ENCODE measurements at places on chromosomes 6 and 20. TPM values are rescaled to one million over a fixed set of nuclear protein-coding genes. Genes with fewer than 3 reads are reported as not detected.

Gene DEF6
- 0.70 TPM for total RNA-seq

Gene DNAH8
- not detected for total RNA-seq

Gene PHACTR1
- 1.1 TPM for total RNA-seq

Gene PTPRT
- total RNA-seq = not detected

Gene HS3ST5
- not detected for total RNA-seq

Gene CD24
- total RNA-seq = 7.5 TPM

Gene ENPP3
- not detected for total RNA-seq

Gene AGER
- total RNA-seq = 0.82 TPM

Gene PDE7B
- 7.5 TPM for total RNA-seq

Gene PCSK2
- not detected for total RNA-seq

Gene EPB41L1
- total RNA-seq = 28.2 TPM

Gene EDN3
- total RNA-seq = under 0.01 TPM

Gene SSTR4
- not detected for total RNA-seq

Gene GSTA2
- not detected for total RNA-seq

Gene ECI2
- 48.0 TPM for total RNA-seq

Gene MEP1A
- not detected for total RNA-seq

Gene NKAIN4
- 0.17 TPM for total RNA-seq

Gene DACT2
- total RNA-seq = 31.7 TPM

Gene ID4
- 3.1 TPM for total RNA-seq

Gene NNAT
- total RNA-seq = 0.47 TPM

Gene TGM2
- total RNA-seq = 25.2 TPM

Gene PRSS16
- not detected for total RNA-seq

Gene ECT2L
- total RNA-seq = not detected

Gene TSHZ2
- total RNA-seq = 16.3 TPM

Gene CALHM4
- total RNA-seq = not detected

Gene FOXA2
- total RNA-seq = not detected

Gene EYA2
- 0.94 TPM for total RNA-seq

Gene CAGE1
- total RNA-seq = not detected

Gene SPATA2
- 1.5 TPM for total RNA-seq

Gene MYH7B
- not detected for total RNA-seq

Gene AIG1
- total RNA-seq = 18.0 TPM

Gene CDSN
- not detected for total RNA-seq

Gene SLC17A3
- total RNA-seq = not detected

Gene KCNS1
- total RNA-seq = 1.4 TPM

Gene THBD
- total RNA-seq = 10.4 TPM

Gene BPIFB4
- not detected for total RNA-seq

Gene PLCB4
- total RNA-seq = 0.23 TPM

Gene HSPA1L
- 0.12 TPM for total RNA-seq

Gene FOXC1
- total RNA-seq = 5.4 TPM

Gene EDEM2
- 14.6 TPM for total RNA-seq

Gene MOXD1
- 27.5 TPM for total RNA-seq

Gene BMP2
- total RNA-seq = 1.2 TPM

Gene HDGFL1
- not detected for total RNA-seq

Gene ELOVL2
- 0.09 TPM for total RNA-seq

Gene HDAC2
- total RNA-seq = 46.8 TPM

Gene MATN4
- total RNA-seq = not detected

Gene DEFB132
- total RNA-seq = not detected

Gene RHAG
- not detected for total RNA-seq

Gene RAET1G
- 0.82 TPM for total RNA-seq

Gene LY6G6D
- not detected for total RNA-seq

Gene RAB32
- total RNA-seq = 95.8 TPM

Gene SLC22A23
- total RNA-seq = 3.0 TPM

Gene PKIB
- 2.6 TPM for total RNA-seq

Gene CPNE5
- 0.09 TPM for total RNA-seq

Gene GNMT
- total RNA-seq = not detected

Gene FAM83C
- not detected for total RNA-seq

Gene DEFB125
- total RNA-seq = not detected

Gene RIPPLY2
- not detected for total RNA-seq

Gene ARMH2
- total RNA-seq = not detected
